Bronchial epithelial cell (primary cell): ENCODE measurements at places on chromosomes 6 and 20.

- DNase-seq = no peak
Observed at GRCh38 chr6:138289739-138290138, 71.4 kb upstream of the PBOV1 start.

DNA sequence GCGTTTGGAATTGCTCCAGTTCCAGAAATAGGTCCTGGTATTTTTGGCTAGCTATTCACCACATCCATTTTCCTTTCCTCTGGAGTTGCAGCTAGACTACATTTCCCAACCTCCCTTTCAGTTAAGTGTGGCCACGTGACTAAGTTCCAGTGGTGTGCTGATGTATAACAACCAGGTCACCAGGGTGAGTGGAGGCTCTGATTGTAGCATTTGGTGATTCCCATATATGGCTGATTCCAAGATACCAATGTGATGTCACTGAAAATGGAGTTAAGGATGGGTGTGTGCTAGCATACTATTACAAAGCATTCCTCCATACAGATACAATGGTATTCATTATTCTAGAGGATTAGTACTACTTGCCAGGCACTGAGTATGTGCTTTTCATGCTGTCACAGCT is 49.7 kb upstream of the STK35 start:
- peak; percentile 25 for DNase-seq

- DNase-seq = no peak
Observed at GRCh38 chr6:40232698-40233097, 298.4 kb upstream of the MOCS1 start.

DNA sequence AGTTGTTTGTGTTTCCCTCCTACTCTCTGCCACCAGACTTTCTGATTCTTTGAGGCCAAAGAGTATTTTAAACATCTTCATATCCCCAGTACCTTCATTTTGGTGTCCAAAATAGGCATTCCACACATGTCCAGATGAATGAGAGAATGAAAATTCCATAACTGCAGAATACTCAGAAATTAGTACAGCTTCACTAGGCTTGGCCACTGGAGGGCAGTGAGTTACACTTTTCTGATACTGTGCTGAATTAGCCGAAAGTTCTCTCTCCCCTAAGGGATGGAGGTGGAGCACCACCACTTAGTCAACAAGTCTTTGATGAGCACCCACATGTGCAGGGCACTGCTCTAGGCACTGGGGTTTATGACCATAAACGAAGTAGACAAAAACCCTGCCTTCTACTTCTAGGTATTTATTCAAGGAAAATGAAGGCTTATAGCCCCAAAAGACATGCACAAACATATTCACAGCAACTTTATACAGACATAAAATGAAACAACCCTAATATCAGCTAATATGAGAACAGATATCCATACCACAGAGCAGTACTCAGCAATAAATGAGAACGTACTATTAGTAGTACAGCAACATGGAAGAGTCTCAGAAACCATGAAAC is 46.1 kb upstream of the TMEM217 start:
- peak; percentile 59 for DNase-seq

DNA sequence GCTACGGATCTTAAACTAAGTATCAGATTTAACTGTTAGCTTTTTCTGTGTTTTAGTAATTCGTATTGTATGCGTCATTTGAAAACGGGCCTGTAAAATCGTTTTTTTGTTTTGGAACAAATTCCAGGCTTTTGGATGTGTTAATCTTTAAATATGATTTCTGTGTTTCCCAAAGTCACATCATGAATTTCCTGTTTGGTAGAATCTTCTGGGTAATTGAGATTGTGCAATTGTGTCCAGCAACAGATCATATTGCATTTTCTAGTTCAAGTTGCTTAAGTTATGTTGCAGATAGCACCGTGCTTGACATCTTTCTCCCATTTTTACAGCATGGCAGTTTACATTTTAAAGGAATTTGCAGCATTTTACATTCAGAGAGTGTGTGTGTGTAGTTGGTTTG is 1.9 kb downstream of the MAPK14 start:
- DNase-seq = peak; percentile 79

DNA sequence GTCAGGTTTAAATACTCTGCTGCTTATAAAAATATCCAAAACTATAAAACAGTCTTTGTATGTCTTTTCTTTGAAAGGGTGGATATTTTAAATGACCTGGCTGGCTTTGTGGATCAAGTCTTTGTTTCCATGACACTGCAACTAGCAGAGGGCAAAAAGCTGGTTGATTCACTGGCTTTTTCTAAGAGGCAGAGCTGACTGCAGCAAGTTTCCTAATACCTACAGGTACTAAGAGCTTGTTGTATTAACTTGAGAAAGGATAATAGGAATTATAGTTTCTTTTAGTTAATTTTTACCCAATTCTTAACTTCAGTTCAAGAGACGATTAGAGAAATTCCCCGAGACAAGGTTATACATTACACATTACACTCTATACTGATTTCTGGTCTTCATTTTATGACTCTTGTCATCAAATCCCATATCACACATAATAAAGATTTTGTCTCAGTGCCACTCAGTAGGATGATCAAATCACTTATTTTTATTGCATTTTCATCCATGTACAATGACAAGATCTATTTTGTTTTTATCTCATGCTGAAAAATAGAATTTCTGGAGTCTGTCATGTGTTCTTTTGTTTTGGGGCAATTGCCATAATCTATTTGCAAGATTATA is 120.1 kb upstream of the RIMS1 start:
- no peak for DNase-seq

DNA sequence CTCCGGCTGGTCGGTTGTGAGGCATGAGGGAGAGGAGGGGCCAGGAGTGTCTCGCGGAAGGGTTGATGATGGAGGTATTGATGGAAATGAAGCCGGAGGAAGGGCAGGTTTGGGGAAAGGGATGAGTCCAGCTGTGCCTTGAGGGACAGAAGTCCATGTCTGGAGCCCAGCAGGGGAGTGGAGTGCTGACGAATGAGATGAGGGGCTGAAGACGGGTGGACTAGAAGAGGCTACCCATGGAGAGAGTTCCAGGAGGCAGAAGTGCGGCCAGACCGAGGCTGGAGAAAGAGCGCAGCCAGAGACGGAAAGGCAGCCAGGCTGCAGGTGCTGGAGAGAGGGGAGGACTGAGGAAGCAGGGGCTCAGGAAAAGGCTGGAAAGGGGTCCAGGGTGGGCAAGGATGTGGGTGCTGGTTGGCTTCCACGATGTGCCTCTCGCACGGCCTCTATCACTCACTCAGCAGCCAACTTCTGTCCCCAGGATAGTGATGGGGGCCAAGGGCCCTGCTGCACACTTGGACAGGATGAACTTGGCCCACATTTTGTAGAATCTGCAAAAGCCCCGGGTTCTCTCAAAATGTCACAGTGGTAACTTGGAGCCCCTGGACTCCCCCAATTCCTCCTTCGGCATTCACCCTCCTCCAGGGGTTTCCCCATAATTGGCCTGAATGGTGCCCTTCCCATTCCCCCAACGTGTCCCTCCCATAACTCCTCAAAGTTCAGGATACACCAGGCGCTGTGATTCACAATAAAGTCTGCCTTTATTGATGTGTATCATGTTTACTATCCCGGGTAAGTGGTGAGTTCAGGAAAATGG is 627 bp upstream of the EIF6 start:
- no peak for DNase-seq

- no peak for DNase-seq
Observed at GRCh38 chr6:53614676-53615075, 50.9 kb downstream of the KLHL31 start.

- no peak for DNase-seq
Observed at GRCh38 chr6:148629181-148629580, 117.6 kb upstream of the UST start.

GRCh38 chr6:15283986-15284361 is 38.1 kb downstream of the JARID2 start:
- no peak for DNase-seq

GRCh38 chr6:34333858-34334257 is 58.6 kb downstream of the NUDT3 start:
- DNase-seq = no peak

GRCh38 chr6:23841116-23841515 is 284.9 kb upstream of the NRSN1 start:
- DNase-seq = no peak

- DNase-seq = no peak
Observed at GRCh38 chr20:47825011-47825762, 39.9 kb upstream of the SULF2 start.

DNA sequence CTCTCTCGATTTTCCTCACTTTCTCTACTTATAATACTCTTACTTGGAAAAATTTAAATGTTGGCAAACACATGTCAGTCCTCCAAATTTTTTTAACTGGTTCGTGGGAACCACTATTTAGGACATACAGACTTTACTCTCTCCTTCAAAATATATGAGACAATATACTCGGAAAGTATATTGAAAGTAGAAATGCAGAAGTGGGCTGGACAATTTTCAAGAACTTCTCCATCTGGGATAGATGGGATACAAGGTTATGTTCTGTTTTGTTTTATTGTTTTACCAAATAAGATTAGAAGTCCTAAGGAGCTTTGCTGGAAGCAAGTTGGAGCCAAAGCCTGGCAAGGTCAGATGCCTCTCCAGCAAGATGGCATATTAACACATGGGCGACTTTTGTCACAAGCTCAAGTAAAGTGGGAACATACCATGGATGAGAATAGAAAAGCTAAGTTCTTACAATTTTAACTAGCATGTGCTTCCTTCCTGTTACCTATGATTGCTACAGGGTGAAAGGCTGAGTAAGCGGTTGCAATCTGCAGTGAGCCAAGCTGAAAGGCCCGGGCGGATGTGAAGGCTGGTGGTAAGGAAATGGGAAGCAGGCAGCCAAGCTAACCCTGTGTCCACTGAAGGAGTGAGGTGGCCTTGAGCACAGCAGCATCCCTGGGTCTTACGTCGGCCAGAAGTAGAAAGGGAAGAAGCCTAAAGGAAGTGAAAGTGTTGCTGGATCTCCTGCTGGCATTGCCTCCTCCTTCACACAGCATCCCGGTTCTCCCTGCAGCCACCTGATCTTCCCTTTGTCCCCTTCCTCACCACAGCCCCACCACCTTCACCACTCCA is 7.1 kb downstream of the MAP3K5 start:
- peak; percentile 34 for DNase-seq

DNA sequence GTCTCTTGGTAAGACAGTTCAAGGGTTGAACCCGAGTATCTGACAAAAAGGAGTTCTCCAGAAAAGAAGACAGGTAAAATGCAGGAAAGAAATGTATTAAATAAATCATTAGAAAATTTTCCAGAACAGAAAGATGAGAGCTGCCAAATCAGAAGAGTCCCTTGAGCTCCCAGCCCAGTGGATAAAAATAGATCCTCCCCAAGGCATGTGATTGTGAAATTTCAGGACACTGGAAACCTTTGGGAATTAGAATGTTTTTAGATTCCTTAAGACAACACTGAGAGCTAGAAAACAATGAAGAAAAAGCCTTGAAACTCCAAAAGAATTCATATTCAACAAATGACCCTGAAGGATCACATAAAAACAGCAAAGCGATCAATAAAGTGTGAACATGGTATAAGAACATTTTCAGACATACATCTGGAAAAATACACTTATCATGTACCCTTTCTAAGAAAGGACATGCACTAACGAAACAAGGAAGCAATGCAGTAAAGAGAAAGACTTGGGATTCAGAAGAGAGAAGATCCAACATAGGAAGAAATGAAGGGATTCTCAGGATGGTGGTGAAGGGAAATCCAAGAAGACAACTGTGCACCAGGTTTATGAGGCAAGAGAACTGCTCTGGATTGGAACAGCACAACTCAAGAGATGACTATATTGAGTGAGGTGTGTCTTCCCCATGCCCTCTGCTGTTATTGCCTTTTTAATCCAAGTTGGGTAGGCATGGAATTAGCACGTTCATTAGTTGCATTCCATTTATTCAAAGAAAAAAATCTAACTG is 390.4 kb downstream of the SYNE1 start:
- DNase-seq = no peak

DNA sequence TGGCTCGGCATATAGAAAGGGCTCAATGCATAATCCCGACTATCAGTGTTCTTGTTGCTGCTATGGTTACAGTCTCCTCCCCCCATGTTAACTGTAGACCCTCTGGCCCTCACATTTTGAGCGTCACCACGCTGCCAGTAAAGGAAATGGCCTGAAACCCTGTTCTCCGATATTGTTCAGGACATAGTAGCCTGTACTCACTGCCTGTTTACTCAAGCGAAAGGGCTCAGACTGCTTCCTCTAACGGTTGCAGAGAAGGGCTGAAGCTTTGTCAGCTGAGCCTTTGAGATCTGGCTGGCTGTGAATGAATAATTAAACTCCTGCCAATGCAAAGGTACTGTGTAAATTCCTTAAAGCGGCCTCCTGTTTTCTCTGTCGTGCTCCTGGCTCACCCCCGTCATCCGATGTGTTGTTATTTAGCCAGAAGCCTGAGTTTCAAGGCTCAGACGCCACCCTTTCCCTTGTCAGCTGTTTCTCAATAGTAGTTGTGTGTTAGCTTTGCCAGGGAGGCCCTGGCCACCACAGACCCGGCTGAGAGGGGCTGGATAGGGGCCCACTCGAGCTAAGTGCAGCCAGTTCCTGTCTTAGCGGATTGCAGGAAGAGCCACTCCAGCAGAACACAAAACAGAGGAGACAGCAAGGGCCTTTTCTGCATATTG is 31.2 kb upstream of the RALGAPA2 start:
- DNase-seq = peak; percentile 8

- no peak for DNase-seq
Observed at GRCh38 chr6:10531942-10532341, 10.8 kb downstream of the GCNT2 start.

DNA sequence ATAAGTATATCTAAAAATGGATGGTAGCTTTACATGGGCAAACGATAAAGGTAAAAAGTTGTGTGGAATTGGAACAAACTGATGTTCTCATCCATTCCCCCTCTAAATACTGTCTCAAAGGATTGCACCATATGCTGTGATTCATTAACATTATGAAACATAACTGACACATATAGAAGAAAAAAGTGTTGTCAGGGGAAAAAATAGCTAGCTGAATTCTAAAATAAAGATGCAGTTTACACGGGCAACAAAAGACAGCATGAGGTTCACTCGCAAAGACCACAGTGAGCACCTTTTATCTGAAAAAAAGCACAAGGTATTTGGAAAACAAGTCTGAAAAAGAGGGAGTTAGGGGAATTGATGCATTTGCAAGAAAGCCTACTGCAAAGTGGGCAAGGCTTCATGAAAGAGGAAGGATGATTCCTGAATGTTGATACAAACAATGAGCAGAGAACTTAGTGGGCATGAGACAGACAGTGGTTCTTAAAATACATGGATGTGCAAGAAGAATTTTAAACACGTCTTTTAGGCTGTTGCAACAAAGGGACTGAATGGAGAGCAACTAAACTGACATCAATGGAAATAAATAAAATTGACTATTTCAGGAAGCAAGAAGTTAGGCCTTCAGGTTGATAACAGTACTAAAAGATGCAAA is 280.9 kb downstream of the KIF16B start:
- DNase-seq = peak; percentile 83

- DNase-seq = no peak
Observed at GRCh38 chr6:13124131-13124530, 204.2 kb downstream of the TBC1D7 start.

GRCh38 chr20:38805958-38806854 is 709 bp downstream of the PPP1R16B start:
- no peak for DNase-seq

- DNase-seq = no peak
Observed at GRCh38 chr6:16239798-16240123, 1.4 kb downstream of the GMPR start.

- DNase-seq = peak; percentile 30
Observed at GRCh38 chr6:81683912-81684311, 68.6 kb downstream of the TENT5A start.

DNA sequence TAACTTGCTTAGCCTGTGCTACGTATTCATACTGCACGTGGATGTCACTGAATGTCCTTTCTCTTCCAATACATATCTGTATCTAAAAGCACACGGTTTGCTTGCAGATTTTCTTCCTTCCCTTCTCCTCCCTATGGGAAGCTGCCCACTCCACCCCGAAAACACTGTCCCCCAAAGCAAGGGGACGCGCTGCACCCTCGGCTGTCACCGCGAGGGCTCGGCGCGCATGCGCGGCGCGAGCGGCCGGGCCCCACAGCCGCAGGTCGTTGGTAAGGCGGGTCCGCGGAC is 659 bp downstream of the TMX4 start:
- DNase-seq = peak; percentile 51
